ENCODE measurements at places on chromosomes 2 and 18.

DNA sequence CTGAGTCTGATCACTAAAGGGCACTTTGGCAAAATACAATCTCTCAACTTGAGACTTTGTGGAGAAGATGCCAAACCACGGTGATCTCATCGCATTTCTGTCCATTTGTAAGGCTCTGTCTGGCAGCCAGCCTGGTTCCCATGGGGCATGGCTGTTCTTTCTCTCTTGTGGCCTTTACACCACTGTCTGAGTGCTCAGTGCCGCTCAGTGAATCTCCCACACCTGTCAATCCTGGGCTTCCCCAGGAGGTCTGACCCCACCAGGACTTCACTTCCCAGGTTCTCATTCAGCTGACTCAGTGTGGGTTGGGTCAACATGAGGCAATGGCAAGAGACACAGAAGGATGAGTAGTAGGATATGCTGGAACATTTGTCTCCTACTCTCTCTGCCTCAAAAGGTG, 96.8 kb upstream of the TRIB2 start:
- DNase-seq = no peak

DNA sequence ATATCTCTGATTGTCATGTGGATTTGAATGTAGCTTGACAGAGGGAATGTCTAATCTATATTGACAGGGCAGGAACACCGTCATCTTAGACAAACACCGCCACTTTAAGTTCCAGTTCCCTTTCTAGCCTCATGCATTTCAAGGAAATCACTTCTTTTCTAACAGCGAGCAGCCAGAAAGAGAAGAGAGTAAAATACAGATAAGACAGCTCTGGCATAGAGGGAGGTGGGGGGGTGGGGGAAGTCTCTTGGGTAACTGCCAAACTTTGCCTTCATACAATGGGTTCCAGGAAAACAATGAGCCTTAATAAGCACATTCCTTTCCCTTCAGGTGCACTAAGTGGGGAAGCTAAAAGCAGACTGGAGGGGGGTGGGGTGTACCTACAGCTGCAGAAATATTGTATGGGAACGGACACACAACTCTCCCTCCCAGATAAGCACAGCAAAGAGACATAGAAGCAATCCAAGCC, 37.2 kb downstream of the CASP10 start:
- DNase-seq = no peak

DNA sequence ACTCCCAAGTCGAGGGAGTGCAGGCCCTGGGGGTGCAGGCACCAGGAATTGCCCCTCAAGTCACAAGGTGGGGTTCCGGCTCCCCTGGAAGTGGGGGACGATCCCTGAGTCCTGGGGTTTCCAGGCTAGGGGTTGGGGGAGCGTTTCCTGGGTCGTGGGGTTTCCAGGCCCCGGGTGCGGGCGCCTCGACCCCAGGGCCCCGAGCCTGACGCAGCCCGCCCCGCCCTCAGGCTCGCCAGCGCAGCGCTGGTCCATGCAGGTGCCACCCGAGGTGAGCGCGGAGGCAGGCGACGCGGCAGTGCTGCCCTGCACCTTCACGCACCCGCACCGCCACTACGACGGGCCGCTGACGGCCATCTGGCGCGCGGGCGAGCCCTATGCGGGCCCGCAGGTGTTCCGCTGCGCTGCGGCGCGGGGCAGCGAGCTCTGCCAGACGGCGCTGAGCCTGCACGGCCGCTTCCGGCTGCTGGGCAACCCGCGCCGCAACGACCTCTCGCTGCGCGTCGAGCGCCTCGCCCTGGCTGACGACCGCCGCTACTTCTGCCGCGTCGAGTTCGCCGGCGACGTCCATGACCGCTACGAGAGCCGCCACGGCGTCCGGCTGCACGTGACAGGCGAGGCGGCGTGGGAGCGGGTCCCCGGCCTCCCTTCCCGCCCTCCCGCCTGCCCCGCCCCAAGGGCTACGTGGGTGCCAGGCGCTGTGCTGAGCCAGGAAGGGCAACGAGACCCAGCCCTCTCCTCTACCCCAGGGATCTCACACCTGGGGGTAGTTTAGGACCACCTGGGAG, 12.0 kb downstream of the SIGLEC15 start:
- peak; percentile 78 for DNase-seq

DNA sequence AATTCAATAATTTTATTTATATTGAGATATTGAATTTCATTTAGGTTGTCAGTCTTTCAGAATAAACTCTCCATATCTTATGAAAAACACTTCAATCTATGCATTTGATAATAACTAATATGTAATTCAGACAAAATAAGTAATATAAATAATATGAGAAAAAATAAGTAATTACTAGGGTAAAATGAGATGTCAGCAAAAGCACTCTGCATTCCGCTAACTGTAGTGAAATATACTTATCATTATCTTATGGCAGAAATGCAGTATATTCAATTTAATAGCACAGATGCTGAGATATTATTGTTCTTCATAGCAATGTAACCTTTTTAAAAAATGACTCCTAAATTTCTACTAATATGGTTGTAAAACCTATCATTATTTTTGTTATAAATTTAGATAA, 606.2 kb upstream of the VRK2 start:
- no peak for DNase-seq

DNA sequence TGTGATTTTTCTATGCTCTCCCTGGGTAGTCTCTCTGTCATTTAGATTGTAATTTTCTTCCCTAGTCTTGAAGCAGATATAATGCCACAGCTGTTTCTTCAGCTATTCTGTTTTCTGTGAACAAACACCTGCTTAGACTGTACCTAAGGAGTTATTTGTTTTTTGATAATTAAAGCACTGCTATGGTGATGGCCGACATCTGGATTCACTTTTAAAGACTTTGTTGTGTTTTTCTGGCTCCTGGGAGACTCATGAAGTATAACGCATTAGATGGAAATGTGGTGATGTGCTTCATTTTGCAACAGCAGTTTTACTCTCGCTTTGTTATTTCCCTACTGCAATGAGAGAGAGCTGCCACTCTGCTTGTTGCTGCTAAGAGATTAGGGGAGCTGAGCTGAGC, 15.7 kb upstream of the C2orf69 start:
- no peak for DNase-seq

DNA sequence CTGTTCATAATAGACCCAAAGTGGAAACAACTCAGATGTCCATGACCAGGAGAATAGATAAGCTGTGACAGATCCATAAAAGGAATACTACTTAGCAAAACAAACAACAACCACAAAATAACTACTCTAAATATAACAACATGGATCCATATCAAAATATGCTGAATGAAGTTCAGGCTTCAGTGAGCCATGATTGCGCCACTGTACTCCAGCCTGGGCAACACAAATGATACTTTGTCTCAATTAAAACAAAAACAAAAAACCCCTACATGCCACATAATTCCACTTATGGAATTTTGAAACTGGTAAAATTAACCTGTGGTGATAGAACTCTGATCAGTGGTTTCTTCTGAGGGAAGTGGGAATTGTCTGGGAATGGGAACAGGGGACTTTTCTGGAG, 11.2 kb upstream of the MYO3B start:
- DNase-seq = no peak

- DNase-seq = no peak
Observed at GRCh38 chr18:79560861-79561210, 118.8 kb upstream of the CTDP1 start.

- no peak for DNase-seq
Observed at GRCh38 chr18:58196164-58196563, 152.1 kb downstream of the NEDD4L start.

All from nephron progenitor cell (in vitro differentiated cells).